Activated naive CD8-positive, alpha-beta T cell treated with anti-CD3 and anti-CD28 coated beads, Interleukin-2, amount 50 U/mL, for 24 hours (primary cell): ENCODE measurements at places on chromosomes 3 and 15.

DNA sequence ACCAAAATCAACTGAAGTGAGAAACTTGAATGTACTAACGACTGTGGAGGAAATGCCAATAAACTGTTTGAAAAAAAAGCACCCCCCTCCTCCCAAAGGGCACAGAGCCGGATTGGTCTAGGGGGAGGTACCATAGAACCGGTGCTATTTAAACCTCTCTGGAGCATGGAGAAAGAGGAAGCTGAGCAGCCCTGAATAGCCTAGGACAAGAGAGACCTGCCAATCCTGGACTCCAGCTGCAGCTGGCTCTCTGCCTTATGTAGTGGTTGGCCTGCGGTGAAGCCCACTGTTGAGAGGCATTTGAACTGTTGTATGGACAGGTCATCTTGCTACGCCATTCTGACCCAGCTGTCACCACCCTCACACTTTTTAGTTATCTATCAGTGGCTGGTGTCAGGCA lies 1.5 kb upstream of the SH3GL3 start:
- no peak for DNase-seq

DNA sequence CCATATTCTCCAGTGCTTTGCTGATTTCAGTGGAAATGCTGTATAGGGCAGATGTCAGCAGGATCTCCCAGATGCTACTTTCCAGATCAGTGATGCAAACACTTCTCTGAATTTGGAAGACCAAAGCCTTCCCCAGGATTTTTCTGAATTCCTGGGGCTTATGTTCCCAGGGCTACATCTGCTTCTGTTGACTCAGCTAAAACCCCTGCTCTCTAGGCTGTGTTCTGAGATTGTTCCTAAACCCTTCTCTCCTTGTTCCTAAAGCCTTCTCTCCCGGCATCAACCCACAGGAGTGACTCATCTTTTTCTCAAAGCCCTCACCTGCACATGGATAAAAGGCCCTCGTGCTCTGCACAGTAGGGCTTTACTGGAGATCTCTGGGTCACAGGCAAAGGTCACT lies 35.5 kb downstream of the FAH start:
- DNase-seq, result no peak

- no peak for DNase-seq
Observed at GRCh38 chr3:11248596-11248995, 23.6 kb upstream of the ATG7 start.

GRCh38 chr3:24608701-24609390 lies 114.2 kb upstream of the THRB start:
- DNase-seq, result no peak

GRCh38 chr3:159030886-159031679 lies 229.2 kb downstream of the MFSD1 start:
- DNase-seq, result no peak

DNA sequence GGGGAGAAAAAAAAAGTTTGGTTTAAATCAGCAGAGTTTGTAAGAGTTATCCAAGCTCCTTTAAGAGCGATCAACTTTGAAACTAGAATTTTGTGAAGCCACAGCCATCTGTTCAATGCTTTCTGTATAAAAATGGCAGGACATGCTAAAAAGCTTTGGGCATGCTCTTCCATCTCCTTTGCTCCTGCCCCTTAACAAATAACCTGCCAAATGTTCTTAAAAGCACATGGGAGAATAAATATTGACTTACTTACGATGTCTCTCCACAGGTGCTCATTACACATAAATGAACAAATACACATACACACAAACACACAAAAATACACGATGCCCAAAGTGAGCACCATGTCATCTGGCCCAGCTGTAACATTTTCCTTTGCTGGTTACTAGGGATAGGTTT lies 211.8 kb upstream of the DPH6 start:
- no peak for DNase-seq

GRCh38 chr3:7615043-7615442 lies 754.1 kb downstream of the GRM7 start:
- no peak for DNase-seq
